T-helper 2 cell treated with Interferon-gamma antibody and Interleukin-4, amounts not matched to agents 5 μg/mL and 100 μg/mL, for 36 hours (primary cell): ENCODE measurements at places on chromosomes 2 and 18.

DNA sequence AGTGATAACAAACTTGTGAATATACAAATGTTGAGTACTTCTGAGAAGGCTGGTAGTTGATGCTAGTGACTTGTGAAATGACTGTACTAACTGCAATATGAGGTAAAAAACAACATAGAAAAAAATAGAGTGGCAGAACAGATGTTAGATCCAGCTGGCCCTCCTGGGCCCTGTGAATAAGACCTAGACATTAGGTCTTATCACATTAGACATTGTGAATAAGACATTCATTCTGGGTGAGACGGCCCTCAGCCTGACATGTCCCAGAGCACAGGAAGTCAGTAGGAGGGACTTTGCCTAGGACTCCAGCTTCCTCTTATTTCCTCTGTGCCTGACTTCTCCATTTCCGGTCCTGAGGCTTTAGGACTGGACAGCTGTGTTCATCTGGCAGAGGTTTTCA, 22.9 kb downstream of the DOK1 start:
- DNase-seq: no peak

GRCh38 chr2:168723275-168723899, 79.0 kb upstream of the NOSTRIN start:
- DNase-seq: no peak

- DNase-seq: no peak
Observed at GRCh38 chr2:48165070-48165753, 258.9 kb upstream of the FBXO11 start.

DNA sequence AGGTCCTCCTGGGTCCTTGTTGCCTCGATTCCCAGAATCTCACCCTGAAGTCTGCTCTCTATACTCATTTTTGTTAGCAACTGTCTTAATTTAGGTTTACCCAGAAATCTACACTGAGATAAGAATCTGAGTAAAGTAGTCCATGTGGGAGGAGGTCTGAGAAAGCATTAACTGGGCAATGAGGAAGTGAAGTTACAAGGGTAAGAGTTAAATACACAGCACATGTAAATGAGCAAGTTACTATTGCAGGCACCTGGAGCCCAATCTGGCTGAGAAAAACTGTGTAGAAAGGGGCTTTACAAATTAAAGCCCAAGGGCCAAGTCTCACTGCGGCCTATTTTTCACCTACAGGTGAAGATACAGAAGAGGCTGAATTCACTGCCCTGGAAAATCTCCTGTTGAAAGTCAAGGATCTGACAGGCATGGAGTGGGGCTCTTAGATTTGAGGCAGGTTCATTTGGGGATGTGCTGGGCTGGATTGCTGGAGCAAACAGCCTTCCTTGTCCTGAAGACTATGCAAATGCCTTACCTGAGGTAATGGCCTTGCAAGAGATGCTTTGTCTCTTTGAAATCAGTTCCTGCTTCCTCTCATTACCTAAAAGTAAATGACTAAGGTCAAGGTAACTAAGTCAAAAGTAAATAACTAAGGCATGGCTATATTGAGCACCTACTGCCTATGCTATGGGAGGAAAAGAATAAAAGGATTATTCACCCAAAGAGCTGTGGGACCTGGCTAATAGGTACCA, 84.4 kb upstream of the DYNAP start:
- DNase-seq: no peak
